ENCODE measurements at places on chromosomes 1 and 21.
A peak's percentile ranks its signal among the peaks of the same experiment; 100 is the strongest.

GRCh38 chr1:81151206-81151605 lies 649.5 kb upstream of the ADGRL2 start:
- no peak for DNase-seq

DNA sequence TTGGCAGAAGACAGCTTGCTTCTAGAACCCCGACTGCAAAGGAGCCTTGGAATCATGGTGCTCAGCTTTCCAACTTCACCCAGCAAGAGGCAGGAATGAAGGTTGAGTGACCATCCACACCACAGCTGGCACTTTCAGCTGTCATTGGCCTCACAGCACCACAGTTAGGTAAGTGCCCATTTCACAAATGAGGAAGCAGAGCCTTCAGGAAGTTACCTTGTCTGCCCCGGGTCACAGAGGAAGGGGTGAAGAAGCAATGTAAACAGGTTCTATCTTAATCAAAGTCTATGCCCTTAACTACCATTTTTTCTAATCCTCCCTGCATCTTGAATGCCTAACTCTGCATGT lies 156.0 kb downstream of the GLUL start:
- no peak for DNase-seq

DNA sequence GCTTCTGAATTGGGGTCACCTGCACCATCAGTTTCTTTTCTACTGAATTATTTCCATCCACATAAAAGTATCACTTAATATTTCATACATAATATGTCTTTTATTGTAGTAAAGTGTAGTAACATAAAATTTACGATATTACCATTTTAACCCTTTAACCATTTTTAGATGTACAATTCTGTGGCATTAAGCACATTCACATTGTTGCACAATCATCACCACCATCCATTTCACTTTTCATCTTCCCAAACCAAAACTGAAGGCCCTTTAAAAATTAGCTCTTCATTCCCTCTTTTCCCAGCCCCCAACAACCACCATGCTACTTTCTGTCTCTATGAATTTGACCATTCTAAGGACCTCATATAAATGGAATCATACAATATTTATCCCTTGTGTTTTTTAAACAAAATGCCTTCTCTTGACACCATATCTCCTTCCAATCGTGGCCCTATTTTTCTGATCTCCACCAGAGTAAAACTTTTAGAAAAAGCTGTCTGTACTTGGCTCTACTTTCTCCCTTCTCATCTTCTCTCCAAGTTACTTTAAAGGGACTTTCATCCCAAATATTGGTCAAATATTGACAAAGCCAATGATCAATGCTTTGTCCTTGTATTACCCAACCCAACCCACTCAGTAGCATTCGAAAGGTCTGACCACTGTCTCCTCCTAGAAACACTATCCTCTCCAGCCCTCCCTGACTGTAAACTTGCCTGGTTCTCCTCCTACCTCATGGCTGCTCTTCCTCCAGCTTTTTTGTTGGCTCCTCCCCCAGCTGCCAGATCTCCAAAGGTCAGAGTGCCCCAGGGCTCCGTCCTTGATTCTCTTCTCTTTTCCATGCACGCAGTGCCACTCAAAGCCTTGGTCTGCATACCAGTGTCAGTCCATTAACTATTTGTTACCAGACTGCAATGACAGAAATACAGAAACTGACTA lies 44.7 kb downstream of the SLC30A10 start:
- no peak for DNase-seq

GRCh38 chr1:201334325-201335173 lies 42.9 kb downstream of the TNNT2 start:
- no peak for DNase-seq

GRCh38 chr1:246460406-246460805 lies 46.7 kb downstream of the SMYD3 start:
- DNase-seq, result no peak

- DNase-seq, result no peak
Measured at GRCh38 chr1:147624529-147624928, 45.8 kb downstream of the ACP6 start.

DNA sequence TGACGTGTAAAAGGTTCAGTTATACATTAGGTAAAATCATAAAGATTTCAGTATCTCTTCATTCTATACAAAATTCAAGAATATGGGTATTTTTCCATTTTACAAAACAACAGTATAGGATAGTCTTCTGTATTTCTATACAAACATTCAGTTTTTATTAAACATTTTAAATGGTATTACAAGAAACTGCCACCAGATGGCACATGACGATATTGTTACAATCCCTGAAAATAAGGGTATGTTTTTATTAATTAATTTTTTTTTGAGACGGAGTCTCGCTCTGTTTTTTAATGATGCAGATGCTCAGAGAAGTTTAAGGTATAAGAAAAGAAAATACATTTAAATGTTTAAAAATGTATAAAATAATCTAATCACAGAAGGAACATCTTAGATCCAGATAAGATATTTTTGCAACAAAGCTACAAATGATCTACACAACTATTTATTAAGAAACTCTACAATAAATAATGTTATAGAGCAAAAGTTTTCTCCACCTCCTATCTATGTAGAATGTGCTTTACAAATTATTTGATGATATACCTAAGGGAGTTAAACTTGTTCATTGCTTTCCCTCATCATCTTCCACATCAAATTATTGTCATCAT lies 23.5 kb upstream of the RSBN1 start:
- peak; percentile 64 for DNase-seq

- DNase-seq, result no peak
Measured at GRCh38 chr1:181354865-181355264, 128.5 kb upstream of the CACNA1E start.

- DNase-seq, result no peak
Measured at GRCh38 chr21:30153697-30154340, 12.8 kb downstream of the CLDN17 start.

GRCh38 chr1:241172486-241172885 lies 184.5 kb downstream of the RGS7 start:
- no peak for DNase-seq

- no peak for DNase-seq
Measured at GRCh38 chr1:172107316-172107975, 266.1 kb downstream of the DNM3 start.

GRCh38 chr1:203666609-203667008 lies 40.0 kb downstream of the ATP2B4 start:
- DNase-seq, result no peak

DNA sequence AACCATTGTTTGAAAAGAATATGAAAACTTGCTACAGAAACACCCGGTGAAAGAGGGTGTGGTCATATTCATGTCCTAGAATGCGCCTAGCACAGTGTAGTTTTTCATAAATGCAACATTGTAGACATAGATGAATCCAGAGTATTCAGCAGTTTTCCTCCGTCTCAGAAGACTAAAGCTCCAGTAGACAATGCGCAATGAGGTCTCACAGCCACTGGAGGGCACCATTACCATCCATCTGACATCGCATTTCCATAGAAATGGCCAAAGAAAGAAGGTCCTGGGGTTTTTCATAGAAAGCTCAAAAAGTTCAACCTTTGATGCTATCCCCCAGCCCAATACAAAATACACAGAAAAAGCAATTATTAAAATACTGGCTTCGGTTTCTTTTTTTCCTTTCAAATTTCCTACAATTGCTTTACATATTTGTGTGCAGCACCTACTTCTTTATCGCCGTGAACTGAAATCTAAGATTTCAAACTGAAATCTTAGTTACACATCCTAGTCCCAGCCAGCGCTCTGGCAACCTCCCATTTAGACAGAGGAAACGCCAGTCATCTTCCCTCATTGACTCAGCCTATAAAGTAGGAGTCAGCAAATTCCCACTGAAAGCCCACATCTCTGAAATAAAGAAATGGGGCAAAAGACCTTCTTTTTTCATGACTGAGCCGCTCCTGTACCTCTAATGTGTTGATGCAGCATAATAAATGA lies 3.9 kb upstream of the CD58 start:
- DNase-seq, result peak; percentile 44

DNA sequence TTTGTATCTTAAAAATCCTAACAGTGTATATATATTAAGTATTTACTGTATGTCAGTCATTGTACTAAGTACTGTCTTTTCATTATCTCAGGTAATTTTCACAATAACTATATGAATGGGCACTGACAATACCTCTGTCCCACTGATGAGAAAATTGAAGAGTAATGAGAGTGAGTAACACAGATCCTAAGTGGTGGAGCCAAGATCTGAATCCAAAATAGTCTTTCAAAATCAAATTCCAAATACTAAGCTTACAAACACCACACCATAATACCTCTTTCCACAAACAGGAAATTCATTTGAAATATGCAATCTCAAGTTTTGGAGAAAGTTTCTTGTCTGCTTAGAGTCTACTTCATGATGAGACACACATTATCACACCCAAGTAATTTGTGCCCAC lies 105.9 kb upstream of the EDEM3 start:
- DNase-seq, result no peak

GRCh38 chr21:41349619-41350390 lies 12.0 kb upstream of the MX2 start:
- DNase-seq, result no peak

- no peak for DNase-seq
Measured at GRCh38 chr1:113109908-113110554, 37.0 kb downstream of the LRIG2 start.

DNA sequence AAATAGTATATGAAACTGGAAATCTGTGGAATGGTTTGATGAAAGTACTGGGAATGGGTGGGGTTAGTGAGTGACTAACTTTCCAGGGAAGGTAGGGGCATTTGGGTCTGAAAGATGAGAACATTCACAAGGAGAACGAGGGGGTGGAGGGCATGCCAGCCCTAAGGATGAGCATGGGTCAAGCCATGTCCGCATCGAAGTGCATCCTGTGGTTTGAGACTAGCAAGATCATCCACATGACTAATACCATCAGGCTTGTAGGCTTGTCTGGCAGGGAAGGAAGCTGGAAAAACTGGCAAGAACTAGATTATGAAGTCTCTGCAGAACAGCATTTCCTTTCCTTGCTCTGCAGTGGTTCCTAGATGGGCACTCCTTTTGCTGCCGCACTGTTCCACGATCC lies 70.4 kb upstream of the UBE2U start:
- no peak for DNase-seq

DNA sequence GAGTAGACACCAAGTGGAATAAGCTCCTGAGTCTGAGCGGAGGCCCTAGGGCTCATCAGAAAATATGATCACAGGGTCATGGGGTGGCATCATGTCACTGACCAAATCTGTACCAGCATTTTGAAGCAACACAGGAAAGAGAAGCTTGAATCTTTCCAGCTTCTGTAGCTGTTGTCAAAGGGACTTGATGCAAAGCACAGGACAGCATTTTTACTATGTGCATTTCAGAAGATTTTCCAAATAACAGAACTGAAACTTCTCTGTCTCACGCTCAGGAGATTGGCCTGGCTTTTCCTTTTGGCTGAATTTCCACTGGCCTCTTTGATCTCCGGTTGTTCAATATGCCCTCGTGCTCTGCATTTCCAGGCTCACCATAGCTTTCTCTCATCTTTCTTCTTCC lies 127.2 kb upstream of the ATP1B1 start:
- no peak for DNase-seq

DNA sequence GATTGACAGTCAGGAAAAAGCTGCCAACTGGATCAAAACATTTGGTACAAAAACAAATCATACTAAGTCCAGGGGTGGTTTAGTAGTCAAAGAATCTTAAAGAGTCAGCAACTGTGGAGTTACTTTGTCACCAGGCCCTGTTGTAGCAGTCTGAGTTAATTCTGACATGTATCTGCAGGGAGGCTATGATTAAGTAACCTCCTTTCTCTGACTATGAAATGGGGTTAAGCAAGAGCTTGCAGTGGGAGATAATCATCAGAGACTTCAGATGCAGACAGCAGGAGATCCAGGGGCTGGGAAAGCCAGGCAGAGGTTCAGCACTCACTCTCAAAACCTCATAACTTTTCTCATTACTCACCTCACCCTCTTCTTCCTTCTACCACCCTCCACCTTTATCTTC lies 99.2 kb upstream of the BTG3 start:
- no peak for DNase-seq

DNA sequence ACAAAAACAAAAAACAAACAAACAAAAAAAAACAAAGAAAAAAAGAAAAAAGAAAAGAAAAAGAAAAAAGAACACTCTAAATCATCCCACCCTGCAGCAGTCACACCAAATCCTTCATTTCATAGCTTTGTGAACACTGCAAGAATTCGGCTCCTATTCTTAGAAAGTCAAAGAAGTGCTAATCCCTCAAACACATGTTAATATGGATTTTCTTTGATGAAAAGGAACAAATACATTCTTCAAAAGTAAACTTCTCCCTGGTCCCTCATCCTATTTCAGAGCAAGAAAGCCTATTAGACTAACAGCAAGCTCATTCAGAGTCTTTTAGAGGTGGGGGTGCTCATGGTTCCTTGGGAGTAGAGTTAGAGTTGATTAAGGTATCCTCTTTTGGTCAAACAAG lies 7.2 kb upstream of the MRPL39 start:
- DNase-seq, result no peak

DNA sequence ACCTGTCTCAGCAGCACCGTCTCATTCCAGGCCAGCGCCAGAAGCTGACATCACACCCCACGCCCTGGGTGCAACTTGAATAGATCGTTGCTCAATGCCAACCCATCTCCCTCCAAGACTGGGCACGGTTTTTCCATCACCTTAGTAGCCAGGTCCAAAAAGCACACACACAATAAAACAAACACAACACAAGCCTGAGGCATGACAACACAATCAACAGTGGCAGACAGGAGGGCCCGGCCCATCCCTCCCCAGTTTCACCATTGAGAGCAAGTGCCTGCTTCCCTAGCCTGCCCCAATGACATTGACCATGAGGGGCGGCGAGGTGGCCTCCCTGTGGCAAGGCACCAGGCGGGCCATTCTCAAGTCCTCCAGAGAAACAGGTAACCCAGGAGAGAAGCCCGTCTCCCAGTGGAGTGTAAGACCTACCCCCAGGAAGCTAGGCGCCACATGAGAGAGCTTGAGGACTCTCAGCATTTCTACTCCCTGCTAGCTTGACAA lies 2.7 kb downstream of the IFFO2 start:
- no peak for DNase-seq

DNA sequence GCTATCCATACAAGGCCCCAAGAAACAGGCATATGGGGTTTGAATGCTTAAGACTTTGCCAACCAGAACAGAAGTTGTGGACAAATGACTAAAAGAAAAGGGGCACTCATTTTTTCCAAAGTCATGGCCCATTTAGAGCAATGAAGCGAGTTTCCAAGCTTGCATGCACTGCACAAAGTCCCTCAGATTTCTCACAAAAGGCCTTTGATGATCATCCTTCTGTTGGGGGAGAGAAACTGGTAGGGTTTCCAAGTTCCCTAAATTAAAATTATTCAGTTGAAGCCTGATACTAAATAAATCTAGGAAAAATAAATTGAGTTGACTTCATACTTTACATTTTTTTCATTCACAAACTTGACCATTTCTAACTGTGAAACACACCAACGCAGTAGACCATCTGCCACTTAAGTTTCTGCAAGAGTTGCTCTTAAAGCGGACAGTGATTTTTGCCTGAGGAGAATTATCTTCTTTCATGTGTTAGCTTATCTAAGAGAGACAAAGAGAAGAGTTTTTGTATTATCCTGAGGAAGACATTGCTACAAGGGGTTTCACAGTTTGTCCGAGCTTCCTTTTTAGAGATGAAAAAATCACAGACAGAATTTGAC lies 139.2 kb downstream of the SEC16B start:
- DNase-seq, result no peak

- DNase-seq, result no peak
Measured at GRCh38 chr1:155125946-155126555, 1.6 kb upstream of the EFNA1 start.

- DNase-seq, result no peak
Measured at GRCh38 chr1:115496904-115497527, 144.8 kb upstream of the VANGL1 start.

GRCh38 chr1:230138561-230139239 lies 71.7 kb downstream of the GALNT2 start:
- DNase-seq, result no peak
